Esophagus squamous epithelium (tissue), 5 donors: ENCODE measurements at places on chromosomes 6 and 20. TPM values are rescaled to one million over a fixed set of nuclear protein-coding genes. Genes with fewer than 3 reads are reported as not detected.

DNA sequence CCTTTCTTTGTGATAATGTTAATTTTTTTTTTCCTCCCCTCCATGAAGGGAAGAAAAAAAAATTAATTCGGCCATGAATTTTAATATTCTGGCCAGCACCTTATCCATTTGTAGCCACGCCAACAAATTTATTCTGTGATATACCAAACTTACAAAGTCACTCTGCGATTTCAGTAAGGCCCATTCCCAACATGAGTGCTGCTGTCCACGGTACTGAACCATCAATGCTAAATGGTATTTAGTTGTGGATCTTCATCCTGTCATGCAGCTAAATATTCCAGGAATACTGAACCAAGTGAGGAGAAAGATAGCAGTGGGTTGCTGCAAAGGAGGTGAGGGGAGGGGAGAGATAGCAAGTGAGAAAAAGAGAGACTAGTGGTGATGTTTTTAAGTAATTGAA is 19.5 kb upstream of the RSPH4A start:
- DNase-seq: no peak

DNA sequence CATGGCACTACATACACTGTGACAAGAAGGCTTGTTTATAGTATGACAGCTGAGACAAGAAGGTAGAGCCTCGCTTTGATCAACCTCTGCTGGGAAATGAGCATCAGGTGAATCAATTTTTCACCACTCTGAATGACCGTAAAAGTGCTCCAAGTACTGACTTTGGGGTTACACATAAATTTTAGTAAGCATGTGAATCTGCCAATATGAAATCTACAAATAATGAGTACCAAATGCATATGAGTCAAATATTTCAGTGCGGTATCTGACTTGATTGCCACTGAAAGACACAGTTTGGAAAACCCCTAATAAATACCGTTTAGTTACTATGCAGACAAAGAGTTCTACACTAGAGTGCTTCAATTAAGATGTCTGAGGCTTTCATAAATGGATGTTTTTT is 77.8 kb downstream of the ATG5 start:
- DNase-seq: no peak

- no peak for DNase-seq
These were observed 59.4 kb upstream of the PRELID3B start for GRCh38 chr20:59101961-59102360.

DNA sequence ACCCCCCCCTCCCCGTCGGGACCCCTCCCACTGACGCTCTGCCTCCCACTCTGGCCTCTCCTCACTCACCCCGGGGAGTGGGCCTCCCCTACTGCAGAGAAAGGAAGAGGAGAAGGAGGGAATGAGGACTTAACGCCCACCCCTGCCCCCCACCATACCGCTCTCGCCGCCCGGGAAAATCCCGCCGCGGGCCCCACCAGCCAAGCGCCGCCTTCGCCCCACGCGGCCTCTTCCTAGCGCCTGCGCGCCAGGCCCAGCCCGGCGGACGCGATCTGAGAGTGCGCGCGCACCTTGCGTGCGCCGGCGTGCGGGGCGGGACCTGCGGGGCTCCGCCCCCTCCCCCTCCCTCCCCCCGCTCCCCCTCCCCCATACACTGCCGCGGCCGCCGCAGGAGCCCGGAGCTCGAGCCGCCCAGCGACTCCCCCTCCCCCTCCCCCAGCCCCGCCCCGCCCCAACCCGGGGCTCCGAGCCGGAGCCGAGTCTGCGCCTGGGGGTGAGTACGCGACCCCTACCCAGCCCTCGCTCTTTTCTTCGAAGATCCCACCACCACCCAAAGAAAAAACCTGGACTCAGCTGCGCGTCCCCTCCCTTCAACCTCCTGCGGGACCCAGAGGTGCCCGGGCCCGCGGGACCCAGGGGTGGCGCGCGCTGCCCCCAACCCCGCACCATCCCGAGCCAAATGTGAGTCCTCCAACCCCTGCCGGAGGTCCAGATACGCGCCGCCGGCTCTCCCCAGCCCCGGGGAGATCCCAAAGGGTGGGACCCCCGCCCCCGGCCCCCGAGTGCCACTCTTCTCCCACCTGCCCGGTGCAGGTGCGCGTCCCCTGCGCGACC is at the start of the genes MRPL14 and TMEM63B:
Gene MRPL14 (minus strand): TSS at position 267 of the 834 bp plus-strand sequence. CDS start 10,841 bp downstream, outside the sequence.
Gene TMEM63B (plus strand): TSS at position 369 of the 834 bp plus-strand sequence. CDS start 7,031 bp downstream, outside the sequence.
- DNase-seq: peak; percentile 43

GRCh38 chr20:34110745-34111641 is 1.1 kb downstream of the EIF2S2 start:
- DNase-seq: no peak

Gene TP53TG5
- not detected for total RNA-seq

Gene CLDN20
- total RNA-seq: 0.19 TPM

Gene BAG2
- 6.7 TPM for total RNA-seq
